Astrocyte of the spinal cord (primary cell): ENCODE measurements at places on chromosomes 11 and 22.

DNA sequence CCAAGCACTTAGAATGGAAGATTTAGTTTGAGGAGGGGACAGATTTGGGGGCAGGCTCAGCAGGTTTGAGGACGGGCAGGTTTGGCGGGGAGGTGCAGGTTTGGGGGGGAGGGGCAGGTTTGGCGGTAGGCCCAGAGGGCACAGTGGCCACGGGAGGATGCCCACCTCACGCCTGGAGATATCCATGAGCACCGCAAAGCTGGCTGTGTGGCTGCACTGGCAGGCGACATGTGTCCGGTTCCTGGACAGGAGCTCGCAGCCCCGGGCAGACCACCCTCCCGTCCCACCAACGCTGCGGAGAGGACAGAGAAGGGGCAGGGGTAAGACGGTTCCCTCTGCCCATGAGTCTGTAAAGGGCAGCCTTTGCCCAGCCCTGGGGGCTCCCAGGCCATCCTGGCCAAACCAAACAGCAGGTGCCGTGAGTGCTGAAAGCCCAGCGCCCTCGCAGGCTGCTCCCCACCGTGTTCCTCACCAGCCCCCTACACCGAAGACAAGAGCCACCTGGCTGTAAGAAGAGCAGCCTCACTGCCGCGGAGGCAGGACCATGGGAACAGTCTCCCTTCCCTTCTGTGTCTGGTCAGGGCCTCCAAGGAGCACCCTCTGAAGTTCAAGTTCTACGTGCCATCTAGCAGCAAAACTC lies 43.0 kb downstream of the TRMU start:
- DNase-seq = no peak

DNA sequence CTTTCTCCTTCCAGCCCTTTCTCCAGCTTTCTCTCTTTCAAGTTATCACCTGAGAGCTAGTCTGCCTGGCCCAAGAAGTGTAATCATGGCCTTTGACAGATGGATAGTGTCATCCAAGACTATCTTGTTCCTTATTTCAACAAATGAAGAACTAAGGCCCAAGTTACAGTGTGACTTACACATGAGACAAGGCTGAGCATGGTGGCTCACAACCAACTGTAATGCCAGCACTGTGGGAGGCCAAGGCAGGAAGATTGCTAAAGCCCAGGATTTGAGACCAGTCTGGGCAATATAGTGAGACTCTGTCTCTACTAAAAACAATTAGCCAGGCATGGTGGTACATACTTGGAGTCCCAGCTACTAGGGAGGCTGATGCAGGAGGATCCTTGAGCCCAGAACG lies 3.7 kb upstream of the RANGAP1 start:
- DNase-seq = no peak

DNA sequence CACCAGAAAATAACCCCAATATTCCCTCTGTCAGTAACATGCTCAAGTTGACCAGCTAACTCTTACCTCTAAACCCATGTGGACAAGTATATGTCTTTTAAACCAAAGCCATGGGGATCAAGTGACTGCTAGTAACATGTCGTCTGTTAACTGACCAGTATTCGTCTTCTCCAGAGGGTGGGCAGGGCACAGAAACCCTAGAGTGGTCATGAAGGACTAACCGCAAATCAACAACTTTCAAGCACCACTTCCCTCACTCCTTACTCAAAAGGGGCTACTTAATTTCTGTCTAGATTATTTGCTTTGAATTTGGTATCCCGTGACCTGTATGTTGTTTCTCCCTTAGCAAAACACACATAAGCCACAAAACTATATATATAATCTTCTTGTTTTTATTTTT lies 293.2 kb downstream of the SWAP70 start:
- DNase-seq = no peak

- peak; percentile 54 for DNase-seq
Measured at GRCh38 chr11:47234669-47235100, 13.9 kb downstream of the ACP2 start.

- no peak for DNase-seq
Measured at GRCh38 chr11:66026017-66026529, at the start of gene CATSPER1. Gene CATSPER1 (minus strand): TSS chr11:66026479. CDS start chr11:66026379, 100 bp downstream.

DNA sequence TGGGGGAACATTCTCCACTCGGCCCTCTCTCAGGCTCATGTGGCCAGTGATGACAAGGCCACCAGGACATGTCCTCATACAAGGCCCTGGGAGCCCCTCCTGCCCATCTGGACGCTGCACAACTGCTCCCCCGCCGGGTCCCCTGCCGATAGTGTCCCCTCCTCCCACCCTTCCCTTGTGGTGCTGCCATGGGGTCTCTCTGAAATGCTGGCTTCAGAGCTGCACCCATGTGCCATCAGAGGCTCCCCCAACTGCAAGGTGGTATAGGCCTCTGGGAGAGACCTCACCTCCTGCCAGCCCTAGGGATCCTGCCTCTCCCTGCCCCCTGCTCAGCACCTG lies 113.0 kb downstream of the KCNQ1OT1 start:
- DNase-seq = no peak

GRCh38 chr22:23621082-23621780 lies 10.9 kb downstream of the DRICH1 start:
- no peak for DNase-seq

GRCh38 chr11:10655227-10655626 lies 38.3 kb downstream of the IRAG1 start:
- no peak for DNase-seq

GRCh38 chr11:37817727-37818270 lies 1219.8 kb upstream of the RAG2 start:
- no peak for DNase-seq

GRCh38 chr22:45308391-45308956 lies 1.3 kb upstream of the FAM118A start:
- no peak for DNase-seq

DNA sequence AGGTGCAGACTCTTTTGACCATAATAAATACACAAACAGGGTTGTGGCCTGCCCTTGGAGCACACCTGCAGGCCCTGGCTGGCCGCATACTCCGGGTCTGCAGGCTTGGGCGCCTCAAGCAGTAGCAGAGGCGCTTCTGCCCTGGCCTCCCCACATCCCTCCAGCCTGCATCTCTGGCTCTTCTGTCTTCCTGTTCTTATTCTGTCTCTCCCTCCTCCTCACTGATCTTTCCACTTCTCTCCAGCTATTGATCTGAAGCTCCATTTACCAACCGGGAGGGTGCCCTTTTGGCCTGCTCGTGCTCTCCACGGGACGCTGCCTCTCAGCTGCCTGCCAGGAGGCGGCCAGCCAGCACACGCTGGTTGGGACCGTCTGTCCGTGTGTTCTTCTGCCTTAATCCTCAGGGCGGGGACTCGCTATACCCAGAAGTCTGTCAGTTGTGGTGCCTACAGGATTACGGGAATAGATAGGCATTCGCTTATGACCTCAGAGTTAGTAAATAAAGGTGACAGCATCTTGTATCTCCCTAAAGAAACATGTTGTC lies 5.2 kb downstream of the UPB1 start:
- DNase-seq = no peak

- no peak for DNase-seq
Measured at GRCh38 chr11:13279487-13279834, 1.9 kb downstream of the BMAL1 start.

DNA sequence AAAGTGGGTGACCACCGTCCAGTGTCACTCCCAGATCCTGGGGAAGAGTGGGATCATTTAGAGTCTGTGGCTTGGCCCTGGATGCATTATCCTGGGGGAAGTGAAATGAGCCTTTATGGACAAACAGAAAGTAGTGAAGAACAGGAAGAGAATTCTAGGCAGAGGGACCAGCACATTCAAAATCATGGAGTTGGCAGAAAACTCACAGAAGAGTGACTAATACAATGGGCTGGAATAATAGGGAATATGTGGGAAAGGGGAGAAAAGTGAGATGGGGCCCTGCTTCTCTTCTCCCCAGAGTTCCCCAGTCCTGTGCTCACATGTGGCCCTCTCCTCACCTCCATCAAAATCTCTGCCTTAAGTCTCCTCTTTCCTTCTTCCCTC lies 84.3 kb downstream of the CCDC81 start:
- DNase-seq = peak; percentile 39

DNA sequence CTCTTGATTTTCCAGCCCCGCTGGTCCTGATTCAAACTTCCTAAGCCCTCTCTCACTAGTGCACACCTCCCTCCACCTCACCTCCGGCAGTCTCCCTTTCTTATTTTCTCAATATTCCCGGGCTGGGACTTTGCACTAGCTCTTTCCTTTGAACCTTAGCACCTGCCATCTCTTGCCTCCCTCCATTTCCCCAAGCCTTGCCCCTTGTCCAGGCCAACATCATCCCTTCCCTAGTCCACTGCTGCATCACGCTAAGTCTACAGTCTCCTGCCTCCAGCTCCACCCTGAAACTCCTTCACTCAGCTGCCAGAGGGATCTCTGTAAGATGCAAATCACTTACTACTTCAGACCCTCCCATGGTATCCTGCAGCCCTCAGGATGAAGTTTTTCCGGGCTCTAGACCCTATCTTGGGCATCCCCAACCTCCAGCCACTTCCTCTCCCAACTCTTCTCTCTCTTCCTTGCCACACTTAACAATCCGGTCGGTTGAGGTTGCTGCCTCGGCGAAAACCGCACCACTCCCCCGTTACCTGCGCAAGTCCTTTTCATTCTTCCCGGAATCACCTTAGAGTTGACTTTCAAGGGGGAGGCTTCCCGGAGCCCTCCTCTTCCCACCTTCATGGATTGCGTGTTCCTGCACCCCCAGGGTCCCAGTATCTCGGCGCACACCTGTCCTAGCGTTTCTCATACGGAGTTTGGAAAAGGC lies 42.7 kb downstream of the NECTIN1 start:
- no peak for DNase-seq
